Stimulated activated CD4-positive, alpha-beta T cell treated with anti-CD3 and anti-CD28 coated beads, Interleukin-12 subunit alpha, Interleukin-12 subunit beta, amount 100 ng/mL, for 48 hours (primary cell): ENCODE measurements at places on chromosomes 13 and 19.

GRCh38 chr19:3914199-3914598 is 18.7 kb upstream of the NMRK2 start:
- no peak for DNase-seq

- DNase-seq, result no peak
Observed at GRCh38 chr13:33100886-33101285, 84.7 kb downstream of the KL start.

DNA sequence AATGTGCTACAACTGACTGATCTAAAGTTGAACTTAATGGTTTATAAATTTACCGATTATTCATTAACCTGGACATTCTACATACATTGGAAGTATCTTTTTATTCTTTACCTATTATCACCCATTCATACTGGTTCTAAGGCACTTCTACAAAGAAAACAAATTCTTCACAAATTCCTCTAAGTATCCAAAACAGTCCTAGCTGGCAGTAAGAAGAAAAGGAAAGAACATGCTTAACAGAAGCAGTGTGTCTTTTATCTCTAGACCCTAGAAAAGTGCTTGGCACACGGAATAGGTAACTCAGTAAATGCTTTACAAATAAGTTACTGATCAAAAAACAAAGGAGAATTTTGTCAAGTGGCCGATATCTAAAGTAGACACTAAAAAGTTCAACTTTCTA is 32.8 kb downstream of the TSC22D1 start:
- DNase-seq, result no peak

- no peak for DNase-seq
Observed at GRCh38 chr19:56088497-56089215, 32.4 kb downstream of the ZNF787 start.

GRCh38 chr13:99809496-99809895 is 162.1 kb downstream of the ZIC5 start:
- DNase-seq, result no peak

DNA sequence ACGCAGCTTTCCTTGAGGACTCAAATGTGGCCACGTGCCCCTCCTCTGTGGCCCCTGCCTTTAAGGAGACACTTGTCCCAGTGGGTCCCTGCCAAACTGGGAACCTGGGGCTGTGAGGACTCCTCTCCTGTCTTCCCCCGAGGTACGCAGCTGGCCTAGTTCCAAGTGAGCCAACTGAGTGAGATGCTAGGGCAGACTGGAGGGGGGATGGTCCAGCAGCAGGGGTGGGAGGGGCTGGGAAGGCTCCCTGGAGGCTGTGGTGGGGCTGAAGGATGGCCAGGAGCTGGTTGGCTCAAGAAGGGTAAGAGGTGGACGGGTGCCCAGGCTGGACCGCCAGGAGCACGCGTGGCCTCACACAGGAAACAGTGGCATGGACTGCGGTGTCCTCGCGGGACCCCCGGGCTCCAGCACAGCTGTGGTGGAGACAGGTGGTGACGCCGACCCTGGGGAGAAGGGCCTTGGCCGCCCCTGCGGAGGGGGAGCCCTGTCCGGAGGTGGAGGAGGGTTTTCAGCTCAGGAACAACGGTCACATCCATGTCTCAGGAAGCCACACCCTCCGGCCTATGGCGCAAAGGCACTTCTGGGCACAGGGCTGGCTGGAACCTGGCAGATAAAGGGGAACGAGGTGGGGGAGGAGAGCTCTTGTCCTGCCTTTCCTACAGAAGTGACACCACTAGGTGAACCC is 45.8 kb downstream of the MLLT1 start:
- DNase-seq, result no peak
